SK-N-SH (cell line): ENCODE measurements at places on chromosomes 3 and 15. TPM values are rescaled to one million over a fixed set of nuclear protein-coding genes. Genes with fewer than 3 reads are reported as not detected.

DNA sequence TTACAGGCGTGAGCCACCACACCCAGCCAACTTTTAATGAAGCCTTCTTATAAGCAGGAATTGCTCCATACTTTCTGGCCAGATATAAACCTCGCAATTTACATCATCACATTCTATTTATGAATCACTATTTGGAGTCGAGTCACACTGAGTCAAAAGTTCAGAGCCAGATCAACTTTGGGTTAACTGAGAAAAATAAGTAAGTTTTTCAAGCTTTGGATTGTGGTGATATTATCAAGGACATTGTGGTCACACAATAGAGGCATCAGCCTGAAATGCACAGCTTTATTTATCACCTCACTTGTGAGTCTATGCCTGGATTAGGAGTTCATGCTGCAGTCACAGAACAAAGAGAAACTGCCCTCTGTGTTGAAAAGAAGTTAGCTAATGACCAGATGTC is 1163.5 kb downstream of the ROBO1 start:
- no peaks in the 10 kb centered on the region for H3K4me1 ChIP-seq
- no peak overlapping the region for H3K27ac ChIP-seq
- peaks cover 11% of the 10 kb centered on the region for H3K36me3 ChIP-seq
- H3K27me3 ChIP-seq: no peaks in the 10 kb centered on the region
- no peak for DNase-seq

- no peak overlapping the region for H3K27ac ChIP-seq
- H3K4me1 ChIP-seq: no peaks in the 10 kb centered on the region
- no peaks in the 10 kb centered on the region for H3K27me3 ChIP-seq
- H3K36me3 ChIP-seq: no peaks in the 10 kb centered on the region
- no peak overlapping the region for H3K4me3 ChIP-seq
- DNase-seq: no peak
Measured at GRCh38 chr3:27861046-27862036, 139.2 kb upstream of the EOMES start.

Gene OCA2
- 0.10 and 0.16 TPM in 2 replicates for polyA plus RNA-seq

DNA sequence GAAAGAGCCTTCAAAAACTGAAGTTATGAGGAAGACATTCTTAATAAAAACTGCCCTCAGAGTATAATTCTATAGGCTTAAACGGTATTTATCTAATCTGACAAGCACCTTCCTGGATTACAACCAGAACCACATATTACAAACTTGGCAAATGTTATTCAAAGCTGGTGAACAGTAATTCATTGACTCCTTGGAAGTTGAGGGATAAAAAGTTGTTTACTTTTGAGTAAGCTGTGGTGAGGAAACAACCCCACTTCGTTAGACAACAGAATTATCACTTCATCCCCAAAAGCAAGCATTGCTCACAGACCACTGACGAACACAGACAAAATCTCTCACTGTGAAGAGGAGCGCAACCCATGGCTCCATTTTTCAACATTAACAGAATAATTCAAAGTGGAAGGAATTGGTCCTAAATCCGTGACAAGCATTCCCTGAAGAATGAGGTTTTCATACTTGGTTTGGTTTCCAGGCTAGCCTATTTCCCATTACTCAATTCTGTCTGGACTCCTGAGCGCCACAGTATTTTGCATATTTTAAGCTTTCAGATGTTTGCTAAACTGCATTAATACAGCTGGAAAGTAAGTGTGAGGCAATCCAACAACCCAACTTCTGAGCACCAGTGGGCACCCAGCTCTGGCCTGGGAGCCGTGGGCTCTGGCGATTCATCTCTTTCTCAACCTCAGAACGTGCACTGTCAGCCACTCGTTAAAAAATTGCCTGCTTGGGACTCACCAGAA is 32.7 kb downstream of the LRIG1 start:
- no peak overlapping the region for H3K4me3 ChIP-seq
- H3K36me3 ChIP-seq: no peaks in the 10 kb centered on the region
- no peak overlapping the region for H3K27ac ChIP-seq
- no peaks in the 10 kb centered on the region for H3K4me1 ChIP-seq

DNA sequence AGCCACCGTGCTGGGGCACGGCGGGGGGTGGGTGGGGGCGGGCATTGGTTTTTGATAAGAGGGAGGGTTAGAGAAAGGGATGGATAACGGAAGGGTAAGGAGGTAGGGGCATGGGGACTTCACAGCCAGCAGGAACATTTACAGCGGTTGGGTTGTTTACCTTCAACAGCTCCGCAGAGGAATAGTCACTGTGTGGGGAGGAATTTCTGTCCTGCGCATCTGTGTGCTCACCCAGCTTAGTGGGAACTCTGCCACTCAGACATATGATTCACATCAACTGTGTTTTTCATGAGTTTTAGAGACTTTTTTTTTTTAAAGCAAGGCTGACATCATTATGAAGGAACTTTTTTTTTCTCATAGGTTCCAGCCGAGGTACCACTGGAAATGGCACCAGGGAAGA is 19.6 kb downstream of the CHRD start:
- H3K4me3 ChIP-seq: no peak overlapping the region
- peaks cover 6% of the 10 kb centered on the region; the same call in 1 of the 2 replicates for H3K27me3 ChIP-seq
- no peaks in the 10 kb centered on the region for H3K4me1 ChIP-seq
- H3K27ac ChIP-seq: no peak overlapping the region

- H3K4me3 ChIP-seq: no peak overlapping the region
- no peaks in the 10 kb centered on the region for H3K27me3 ChIP-seq
- DNase-seq: peak; percentile 9
Measured at GRCh38 chr3:182364323-182364722, 429.0 kb upstream of the ATP11B start.

DNA sequence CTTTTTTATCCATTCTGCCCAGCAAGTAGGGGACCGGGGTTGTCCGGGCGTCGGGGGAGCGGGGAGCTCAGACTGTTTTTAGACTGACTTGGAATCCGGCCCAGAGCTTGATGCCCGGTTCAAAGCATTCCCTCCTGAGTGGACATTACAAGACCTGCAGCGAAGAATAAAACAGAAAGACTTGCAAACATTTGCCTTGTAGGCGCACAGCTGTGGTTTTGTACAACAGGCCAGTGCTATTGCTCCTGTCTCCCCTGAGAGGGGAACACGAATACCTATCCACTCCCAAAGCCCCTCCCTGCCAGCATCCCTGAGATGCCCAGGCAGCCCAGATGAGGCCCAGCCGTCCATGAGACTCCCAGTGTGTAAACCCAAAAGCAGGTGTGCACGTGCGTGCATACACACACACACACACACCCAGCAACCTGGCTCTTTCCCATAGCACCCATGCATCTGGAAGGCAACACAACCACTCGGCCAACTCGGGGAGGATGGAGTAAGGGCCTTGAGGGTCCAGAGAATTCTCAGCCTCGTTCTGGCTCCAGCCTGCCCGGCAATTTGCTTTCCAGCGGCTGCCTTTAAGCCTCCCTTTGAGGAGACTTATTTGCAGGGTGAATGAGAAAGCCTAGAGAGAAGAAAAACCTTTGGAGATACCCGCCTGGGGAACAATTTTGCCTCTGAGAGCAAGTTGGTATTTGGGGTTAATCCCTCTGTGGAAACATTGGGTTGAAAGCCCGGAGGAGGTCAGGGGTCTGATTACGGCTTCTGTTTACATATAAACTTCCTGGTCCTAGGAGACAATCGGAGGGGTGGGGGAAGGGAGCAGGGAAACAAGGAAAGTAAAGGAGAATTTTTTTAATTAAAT is 161.0 kb upstream of the HES1 start:
- H3K27me3 ChIP-seq: no peaks in the 10 kb centered on the region
- H3K36me3 ChIP-seq: no peaks in the 10 kb centered on the region
- no peak for DNase-seq
- H3K27ac ChIP-seq: no peak overlapping the region
- H3K4me1 ChIP-seq: no peaks in the 10 kb centered on the region

DNA sequence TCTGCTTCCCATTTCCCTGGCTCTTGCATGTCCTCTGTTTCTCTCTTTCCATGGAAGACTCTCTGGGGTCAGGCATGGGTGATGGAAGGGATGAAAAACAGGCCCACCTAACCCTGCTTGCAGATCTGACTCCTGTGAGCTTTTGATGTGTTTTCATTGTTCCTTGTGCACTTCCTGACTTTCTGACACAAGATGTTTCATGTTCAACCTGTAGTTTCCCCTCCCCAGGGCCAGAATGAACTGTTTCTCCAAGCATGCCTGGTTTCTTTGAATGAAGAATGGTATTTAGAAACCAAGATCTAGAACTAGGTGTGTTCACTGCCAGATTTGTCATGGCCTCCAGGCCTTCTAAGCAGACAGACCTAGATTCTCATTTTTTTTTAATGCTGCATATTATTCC is 36.1 kb upstream of the CRTC3 start:
- DNase-seq: no peak
- no peaks in the 10 kb centered on the region for H3K27me3 ChIP-seq

DNA sequence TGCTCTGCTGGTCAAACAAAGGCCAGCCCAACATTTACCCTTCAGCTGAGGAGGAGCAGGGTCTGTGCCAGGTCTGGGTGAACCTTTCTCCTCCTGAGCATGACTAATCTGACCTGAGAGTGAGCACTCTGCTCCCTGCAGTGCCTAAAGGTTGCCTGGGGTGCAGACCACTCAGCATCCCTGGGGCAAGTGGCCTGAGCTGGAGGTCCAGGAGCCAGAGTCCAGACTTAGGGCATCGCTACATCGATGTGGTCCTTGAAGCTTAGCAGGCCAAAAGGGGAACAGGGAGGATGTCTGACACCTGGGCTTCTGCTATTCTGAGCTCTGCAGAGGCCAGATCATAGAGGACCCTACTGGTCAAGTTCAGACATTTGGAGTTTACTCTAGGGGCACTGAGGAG is 119.1 kb downstream of the FAM43A start:
- no peaks in the 10 kb centered on the region for H3K36me3 ChIP-seq
- DNase-seq: no peak
- no peaks in the 10 kb centered on the region for H3K4me1 ChIP-seq
- no peak overlapping the region for H3K27ac ChIP-seq
- no peak overlapping the region for H3K4me3 ChIP-seq

GRCh38 chr15:75416584-75416983 is 34.9 kb downstream of the SIN3A start:
- no peak overlapping the region for H3K27ac ChIP-seq
- H3K27me3 ChIP-seq: no peaks in the 10 kb centered on the region
- H3K36me3 ChIP-seq: peaks cover 69% of the 10 kb centered on the region
- no peaks in the 10 kb centered on the region for H3K4me1 ChIP-seq
- no peak overlapping the region for H3K4me3 ChIP-seq
- DNase-seq: no peak

Gene ACKR4
- 0.10 and 0.37 TPM in 2 replicates for polyA plus RNA-seq

GRCh38 chr15:86062646-86063243 is 16.9 kb upstream of the AGBL1 start:
- no peaks in the 10 kb centered on the region for H3K4me1 ChIP-seq
- H3K4me3 ChIP-seq: no peak overlapping the region
- H3K36me3 ChIP-seq: no peaks in the 10 kb centered on the region
- H3K27ac ChIP-seq: no peak overlapping the region
- H3K27me3 ChIP-seq: peaks cover 5% of the 10 kb centered on the region; the same call in 1 of the 2 replicates

Gene GLDN
- not detected in 2 replicates for polyA plus RNA-seq

Gene GPR87
- 2.3 and 2.4 TPM in 2 replicates for polyA plus RNA-seq

DNA sequence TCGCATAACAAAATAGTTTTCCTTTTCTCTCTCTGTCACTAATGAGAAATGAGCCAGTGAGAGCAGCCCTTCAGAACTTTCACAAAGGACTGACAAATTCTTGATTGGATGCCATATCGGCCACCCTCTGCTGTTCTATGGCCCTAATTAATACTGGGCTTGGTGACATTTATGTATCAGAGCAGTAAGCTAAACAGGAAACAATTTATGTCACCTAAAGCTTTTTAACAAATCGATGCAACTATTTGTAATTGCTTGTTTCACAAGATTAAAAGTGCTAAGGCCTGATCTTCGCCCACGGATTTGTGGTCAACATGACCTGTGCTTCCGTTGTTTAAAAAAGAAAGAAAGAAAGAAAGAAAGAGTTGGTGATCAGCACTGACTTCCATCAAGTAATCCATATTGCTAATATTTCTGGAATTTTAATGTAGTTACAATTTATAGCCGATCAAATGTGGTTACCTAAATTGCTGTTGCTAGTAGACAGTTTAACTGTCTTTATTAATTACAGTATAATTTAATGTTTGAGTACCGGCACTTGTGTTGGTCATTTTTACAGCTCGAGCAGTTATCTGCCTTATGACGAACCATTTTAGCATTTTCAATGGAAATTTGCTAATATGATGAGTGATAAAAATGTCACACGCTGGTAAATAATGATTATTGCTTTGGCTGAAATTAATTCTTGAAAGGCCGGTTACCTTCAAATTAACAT is 631.3 kb downstream of the FOXP1 start:
- no peak overlapping the region; the same call in 1 of the 2 replicates for H3K27ac ChIP-seq
- peaks cover 16% of the 10 kb centered on the region for H3K4me1 ChIP-seq
- DNase-seq: no peak
- H3K4me3 ChIP-seq: no peak overlapping the region

GRCh38 chr3:160703974-160704373 is 27.0 kb downstream of the ARL14 start:
- no peaks in the 10 kb centered on the region for H3K4me1 ChIP-seq
- no peaks in the 10 kb centered on the region for H3K36me3 ChIP-seq
- H3K27ac ChIP-seq: no peak overlapping the region
- H3K27me3 ChIP-seq: no peaks in the 10 kb centered on the region
- no peak overlapping the region for H3K4me3 ChIP-seq

Gene SEMA4B
- 15.2 and 38.9 TPM in 2 replicates for polyA plus RNA-seq

Gene REC114
- polyA plus RNA-seq: not detected in 2 replicates

GRCh38 chr15:83845230-83845629 is 191.3 kb downstream of the ADAMTSL3 start:
- no peaks in the 10 kb centered on the region; the same call in 1 of the 2 replicates for H3K4me1 ChIP-seq
- no peak overlapping the region for H3K27ac ChIP-seq
- H3K27me3 ChIP-seq: no peaks in the 10 kb centered on the region
- H3K36me3 ChIP-seq: no peaks in the 10 kb centered on the region
- H3K4me3 ChIP-seq: no peak overlapping the region
- no peak for DNase-seq

DNA sequence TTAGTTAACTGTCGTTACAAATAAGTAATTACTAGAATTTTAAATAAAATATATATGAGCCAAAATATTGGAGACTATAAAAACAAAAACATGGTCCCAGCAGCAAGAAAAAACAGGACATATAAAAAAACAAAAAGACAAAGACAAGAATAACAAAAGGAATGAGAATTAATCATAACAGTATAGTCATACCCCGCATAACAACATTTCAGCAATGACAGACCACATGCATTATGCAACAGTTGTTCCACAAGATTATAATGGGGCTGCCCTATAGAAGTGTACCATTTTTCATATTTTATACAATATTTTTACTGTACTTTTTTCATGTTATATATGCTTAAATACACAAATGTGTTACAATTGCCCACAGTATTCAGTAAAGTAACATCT is 5.6 kb downstream of the HLTF start:
- no peak overlapping the region for H3K4me3 ChIP-seq
- H3K4me1 ChIP-seq: peaks cover 4% of the 10 kb centered on the region
- H3K36me3 ChIP-seq: peaks cover 53% of the 10 kb centered on the region

Gene ROBO2
- polyA plus RNA-seq: 0.02 TPM in 1 of 2 replicates, not detected in the other

- H3K4me1 ChIP-seq: peaks cover 3% of the 10 kb centered on the region; the same call in 1 of the 2 replicates
- no peak for DNase-seq
- H3K4me3 ChIP-seq: no peak overlapping the region
- H3K27ac ChIP-seq: no peak overlapping the region
- no peaks in the 10 kb centered on the region for H3K36me3 ChIP-seq
Measured at GRCh38 chr3:107426223-107426622, 49.0 kb downstream of the CCDC54 start.

- peaks cover 64% of the 10 kb centered on the region for H3K36me3 ChIP-seq
- peaks cover 26% of the 10 kb centered on the region; the same call in 1 of the 2 replicates for H3K4me1 ChIP-seq
- H3K4me3 ChIP-seq: no peak overlapping the region
- no peak for DNase-seq
- H3K27me3 ChIP-seq: no peaks in the 10 kb centered on the region
Measured at GRCh38 chr15:64687172-64687571, 88.2 kb downstream of the RBPMS2 start.

Gene PEX5L
- not detected in 2 replicates for polyA plus RNA-seq
